ENCODE measurements at places on chromosomes 3 and 15.

DNA sequence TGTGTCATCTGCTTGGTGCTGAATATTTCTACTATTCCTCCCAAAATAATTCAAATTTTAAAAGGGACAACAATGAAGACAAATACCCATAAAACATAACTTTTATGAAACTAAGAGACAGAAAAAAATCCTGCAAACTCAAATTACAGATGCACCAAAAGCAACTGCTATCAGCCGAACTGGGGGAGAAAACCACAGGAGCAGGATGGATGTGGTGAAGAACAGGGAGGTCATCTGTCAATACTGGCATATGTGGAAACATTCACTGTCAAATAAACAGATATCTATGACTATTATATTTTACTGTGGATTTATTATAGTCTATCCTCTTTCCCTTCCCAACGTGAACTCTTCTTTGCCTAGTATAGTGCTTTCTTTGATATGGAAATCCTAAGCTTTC, 53.3 kb upstream of the CPOX start:
- DNase-seq, result no peak

DNA sequence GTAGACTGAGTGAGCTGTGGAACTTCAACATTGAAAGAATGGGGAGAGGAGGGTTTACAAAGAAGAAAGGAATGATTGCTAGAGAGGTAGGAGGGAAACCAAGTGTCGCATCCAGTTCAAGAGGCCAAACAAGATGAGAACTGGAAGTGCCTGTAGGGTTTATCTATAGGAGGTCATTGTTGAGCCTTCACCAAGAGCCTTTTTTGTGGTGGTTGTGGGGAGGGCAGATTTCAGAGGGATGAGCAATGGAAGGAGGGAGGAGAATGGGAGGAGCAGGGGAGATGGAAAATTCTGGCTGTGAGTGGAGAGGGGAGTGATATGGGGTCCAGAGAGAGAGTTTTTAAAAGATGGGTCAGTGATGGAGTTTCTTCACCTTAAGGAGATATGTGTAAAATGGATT, 8.5 kb downstream of the PDIA5 start:
- no peak for DNase-seq

DNA sequence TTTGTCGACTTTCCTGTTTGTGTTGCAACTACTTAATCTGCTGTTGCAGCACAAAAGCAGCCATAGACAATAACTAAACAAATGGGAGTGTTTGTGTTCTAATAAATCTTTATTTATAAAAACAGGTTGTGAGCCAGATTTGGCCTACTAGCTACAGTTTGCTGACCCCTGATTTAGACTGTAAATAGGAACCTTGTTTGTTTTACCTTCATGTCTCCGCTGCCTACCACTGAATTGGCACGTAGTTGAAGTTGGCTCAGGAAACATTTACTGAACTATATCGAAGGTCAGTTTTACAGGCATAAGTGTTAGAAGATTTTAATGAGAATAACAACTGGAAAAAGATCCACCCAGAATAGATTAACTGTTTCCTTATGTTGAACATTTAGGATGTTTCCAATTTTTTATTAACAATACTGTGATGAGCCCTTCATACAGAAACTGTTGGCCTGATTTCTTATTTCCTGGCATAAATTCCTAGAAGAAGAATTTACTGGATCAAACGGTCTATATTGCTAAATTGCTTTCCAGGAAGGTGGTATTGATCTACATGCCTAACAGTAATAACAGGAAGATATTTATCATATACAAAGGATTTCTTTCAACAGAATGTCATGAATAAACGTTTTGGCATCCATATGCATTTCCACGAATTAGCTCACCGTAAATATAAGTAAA, 156.2 kb upstream of the NR2E3 start:
- DNase-seq, result no peak

DNA sequence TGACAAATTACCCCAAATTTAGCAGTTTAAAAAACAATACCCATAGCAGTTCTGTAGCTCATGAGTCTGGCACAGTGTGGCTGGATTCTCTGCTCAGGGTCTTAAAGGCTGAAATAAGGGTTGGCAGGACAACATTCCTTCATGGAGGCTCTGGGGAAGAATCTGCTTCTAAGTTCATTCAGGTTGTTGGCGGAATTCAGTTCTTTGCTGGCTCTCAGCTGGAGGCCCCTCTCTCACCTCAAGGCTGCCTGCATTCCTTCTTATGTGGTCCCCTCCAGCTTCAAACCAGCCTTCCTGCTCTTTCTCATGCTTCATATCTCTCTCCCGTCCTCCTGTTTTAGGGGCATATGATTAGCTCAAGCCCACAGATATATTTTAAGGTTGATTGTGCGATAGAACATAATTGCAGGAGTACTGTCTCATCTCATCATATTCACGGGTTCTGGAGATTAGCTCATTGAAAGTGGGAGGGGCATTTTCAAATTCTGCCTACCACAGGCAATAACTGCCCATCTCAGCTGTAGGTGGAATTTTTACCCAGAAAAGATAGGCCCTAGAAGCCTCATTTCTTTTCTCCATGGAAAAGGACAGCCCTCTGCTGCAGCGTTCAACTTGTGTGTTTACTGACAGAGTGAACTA, 5.6 kb upstream of the ZBTB47 start:
- no peak for DNase-seq

DNA sequence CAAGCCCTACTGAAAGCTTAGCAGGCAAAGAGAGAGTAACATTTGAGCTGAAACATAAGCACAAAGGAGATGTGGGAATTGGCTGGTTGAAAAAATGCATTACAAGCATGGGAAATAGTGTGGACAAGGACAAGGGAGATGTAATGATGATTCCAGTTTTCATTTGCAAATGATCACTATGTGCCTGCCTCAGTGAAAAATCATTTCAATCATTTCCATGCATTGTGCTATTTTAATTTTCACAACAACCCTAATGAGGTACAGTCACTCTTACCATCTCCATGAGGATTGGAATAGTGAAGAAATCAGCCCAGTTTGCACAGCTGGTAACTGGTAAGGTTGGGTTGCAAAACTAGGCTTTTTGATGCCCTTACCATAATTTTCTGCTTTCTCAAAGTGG, 123.2 kb downstream of the ARNT2 start:
- no peak for DNase-seq

DNA sequence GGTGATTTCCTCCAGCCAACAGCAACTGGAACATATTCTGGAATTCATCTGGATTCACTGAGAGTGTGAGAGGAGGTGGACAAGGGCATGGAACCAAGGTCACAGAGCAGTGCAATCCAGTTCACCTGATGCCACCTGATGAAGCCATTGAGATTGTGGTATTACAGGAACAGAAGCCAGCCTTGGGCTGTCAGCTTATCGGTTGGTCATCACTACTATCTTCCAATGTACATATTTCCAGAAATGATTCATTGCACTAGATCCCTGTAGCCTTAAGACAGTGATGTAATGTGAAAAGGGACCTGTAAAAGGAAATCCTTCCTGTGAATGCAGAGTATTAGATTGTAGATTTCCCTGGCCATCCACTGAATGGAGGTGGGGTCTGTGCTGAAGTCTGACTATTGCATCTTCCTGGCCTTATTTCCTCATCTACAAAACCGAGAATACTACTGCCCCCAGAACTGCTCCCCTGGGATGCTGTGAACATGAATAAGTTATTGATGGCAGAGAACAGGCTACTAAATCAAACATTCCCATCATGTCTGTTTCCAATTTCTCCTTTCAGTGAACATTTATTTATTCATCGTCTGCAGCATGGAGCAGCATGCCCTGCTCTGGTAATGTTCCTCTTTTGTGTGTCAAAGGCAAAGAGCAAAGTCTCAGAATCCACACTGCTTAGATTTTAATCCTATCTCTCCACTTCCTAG, 47.4 kb upstream of the TPM1 start:
- DNase-seq, result no peak

DNA sequence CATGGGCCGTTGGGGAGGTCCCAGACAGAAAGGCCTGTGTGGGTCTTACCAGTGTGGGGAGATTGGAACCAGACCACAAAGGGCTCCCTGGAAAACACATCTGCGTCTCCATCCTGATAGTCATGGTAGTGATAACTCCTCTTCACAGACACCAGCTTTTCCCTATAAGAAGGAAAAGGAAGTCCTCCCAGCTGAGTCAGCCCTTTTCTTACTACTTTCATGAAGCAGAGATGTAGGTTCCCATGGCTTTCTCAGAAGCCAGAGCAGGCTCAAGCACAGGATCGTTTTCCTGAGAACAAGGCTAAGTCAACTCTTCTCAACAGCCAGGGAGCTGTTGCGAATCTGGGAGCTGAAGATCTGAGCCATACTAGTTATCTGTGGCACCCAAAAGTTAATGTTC, 6.1 kb downstream of the DNASE1L3 start:
- DNase-seq, result no peak

GRCh38 chr3:174957081-174957480, 97.9 kb downstream of the NAALADL2 start:
- DNase-seq, result no peak

DNA sequence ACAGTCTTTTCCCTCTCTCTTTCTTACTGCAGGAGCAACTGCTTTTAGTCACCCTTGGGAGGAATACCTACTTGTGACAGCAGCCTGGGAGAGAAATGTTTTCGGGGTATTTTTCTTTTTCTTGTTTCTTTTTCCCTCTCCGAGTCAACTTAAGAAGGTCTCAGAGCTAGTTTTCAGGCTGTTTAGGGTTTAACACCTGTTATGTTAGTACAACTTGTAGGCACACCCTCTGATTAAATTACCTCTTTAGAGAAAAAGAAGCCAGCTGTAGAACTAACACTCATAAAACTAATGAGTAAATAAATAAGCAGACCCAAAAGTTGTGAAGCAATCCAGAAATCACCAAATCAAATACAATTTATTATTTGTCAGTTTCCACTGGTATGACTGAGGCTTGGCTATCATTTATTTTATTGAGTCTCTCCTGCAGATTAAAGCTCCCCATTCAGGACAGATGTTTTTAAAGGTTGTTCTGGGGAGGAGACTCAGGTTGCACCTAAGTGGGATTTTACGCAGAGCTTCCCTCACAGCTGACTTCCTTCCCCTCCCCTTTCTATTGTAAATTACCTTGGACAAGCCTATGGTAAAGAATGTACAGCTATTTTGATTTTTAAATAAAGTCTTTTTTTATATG, 112.5 kb downstream of the FOXB1 start:
- no peak for DNase-seq

- no peak for DNase-seq
Measured at GRCh38 chr15:43209059-43209824, 11.6 kb downstream of the EPB42 start.

DNA sequence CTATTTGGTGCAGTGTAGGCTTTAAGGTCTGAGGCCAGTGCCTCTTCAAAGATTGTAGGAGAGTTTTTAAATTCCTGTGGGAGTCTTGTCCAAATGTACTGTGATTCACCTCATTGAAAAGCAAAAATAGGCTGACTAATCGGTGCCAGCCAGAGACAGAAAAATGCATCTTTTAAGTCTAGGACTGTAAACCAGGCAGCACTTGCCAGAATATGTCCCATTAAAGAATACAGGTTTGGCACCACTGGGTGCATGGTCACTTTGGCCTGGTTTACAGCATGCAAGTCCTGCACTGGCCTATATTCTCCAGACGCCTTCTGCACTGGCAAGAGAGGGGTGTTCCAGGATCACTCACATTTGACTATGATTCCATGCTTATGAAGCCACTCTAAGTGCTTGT, 20.3 kb upstream of the NOX5 start:
- no peak for DNase-seq

DNA sequence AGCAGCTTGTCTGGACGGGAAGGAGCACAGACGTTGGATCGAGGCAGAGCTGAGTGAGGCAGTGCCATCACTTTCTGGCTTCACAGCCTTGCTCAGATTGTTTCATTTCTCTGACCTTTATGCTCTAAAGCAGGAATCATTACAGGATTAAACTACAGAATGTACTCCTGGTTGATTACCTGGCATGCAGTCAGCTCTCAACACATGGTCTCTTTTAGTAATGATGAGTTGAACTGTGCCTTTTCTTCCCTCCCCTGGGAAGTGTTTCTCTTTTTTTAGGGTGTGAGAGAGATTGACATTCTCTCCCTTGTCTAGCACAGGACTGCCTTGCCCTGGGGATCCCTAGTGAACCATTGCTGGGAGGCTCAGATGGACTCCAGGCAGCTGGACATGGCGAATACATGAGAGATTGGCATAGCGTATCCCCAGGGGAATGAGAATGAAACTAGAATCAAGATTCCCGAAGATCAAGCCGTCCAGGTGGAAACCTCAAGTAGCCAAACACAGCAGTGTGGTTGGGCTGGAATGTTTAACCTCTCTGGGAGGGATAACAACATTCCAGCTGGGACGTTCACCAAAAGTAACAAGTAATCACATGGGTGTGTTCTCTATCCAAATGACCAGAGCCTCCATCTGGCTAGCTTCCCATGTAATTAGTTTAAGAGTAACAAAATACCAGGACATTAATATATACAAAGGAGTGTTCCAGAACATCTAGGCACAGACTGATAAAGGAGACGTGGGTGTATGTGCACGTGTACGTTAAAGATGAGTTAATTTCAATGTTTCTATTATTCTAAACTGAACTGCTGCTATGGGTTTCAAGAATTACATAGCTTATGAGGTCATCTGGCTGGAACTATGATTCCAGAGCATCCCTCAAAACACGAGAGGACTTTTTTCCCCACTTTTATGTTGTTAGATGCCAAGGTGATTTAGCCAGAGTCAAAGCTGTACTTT, 118.6 kb upstream of the NR2E3 start:
- DNase-seq, result no peak

- DNase-seq, result no peak
Measured at GRCh38 chr3:16313886-16314645, 49.1 kb downstream of the OXNAD1 start.

DNA sequence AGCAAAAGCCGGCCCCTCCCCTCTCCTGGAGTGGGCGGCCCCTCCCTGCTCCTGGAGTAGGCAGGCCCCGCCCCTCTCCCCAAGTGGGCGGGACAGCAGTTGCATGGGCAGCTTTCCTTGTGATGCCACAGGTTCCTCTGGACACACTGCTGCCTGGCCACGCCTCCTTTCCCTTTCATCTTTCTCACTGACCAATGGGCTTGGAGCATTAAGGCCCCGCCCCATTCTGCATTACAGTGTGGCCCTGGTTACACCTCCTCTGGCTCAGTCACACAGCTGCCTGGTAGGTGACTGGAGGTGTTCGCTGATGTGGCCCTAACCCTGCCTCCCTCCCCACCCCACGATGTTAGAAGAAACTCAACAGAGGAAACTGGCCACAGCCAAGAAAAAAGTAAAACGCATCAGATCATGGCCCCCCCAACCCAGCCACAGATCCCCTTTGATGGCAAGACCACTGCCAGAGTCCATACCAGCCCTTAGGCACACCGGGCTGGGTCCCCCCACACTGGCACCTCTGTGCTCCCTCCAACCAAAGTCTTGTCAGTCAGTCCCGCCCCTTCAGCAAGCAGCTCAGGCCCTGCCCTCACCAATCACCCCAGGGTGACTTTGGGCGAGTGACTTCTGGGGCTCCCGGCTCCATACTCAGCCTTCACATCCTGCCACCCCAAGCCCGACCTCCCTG, 84.3 kb downstream of the ADAMTS7 start:
- no peak for DNase-seq

DNA sequence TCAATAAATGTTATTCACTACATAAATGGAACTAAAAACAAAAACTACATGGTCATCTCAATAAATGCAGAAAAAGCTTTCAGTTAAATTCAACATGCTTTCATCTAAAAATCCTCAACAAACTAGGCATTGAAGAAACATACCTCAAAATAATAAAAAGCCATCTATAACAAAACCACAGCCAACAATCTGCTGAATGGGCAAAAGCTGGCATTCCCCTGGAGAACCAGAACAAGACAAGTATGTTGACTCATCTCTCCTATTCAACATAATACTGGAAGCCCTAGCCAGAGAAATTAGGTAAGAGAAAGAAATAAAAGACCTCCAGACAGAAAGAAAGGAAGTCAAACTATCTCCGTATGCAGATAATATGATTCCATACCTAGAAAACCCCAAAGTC, 759.9 kb downstream of the EPHA3 start:
- no peak for DNase-seq

Data from activated gamma-delta T cell treated with Interleukin-2 at 50 U/mL for 16 hours (primary cell).